ENCODE measurements at places on chromosomes 7 and 10.

DNA sequence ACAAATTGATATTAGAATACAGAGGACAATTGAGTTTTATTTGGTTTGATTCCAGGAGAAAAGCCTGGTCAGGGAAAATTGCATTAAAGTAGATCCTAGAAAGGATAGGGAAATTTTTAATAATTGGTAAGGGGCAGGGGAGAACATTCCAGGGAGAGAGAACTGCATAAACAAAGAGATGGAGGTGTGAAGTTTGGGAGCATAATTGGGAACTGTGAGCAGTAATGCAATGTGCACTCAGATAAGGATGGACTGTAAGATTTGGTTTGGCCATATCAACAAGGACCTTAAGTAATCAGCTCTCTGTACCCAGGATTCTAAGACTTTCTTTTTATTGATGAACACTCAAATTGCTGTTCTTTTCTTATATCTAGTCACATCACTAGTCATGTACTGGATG is 41.4 kb downstream of the ZMYND11 start:
- DNase-seq: no peak

DNA sequence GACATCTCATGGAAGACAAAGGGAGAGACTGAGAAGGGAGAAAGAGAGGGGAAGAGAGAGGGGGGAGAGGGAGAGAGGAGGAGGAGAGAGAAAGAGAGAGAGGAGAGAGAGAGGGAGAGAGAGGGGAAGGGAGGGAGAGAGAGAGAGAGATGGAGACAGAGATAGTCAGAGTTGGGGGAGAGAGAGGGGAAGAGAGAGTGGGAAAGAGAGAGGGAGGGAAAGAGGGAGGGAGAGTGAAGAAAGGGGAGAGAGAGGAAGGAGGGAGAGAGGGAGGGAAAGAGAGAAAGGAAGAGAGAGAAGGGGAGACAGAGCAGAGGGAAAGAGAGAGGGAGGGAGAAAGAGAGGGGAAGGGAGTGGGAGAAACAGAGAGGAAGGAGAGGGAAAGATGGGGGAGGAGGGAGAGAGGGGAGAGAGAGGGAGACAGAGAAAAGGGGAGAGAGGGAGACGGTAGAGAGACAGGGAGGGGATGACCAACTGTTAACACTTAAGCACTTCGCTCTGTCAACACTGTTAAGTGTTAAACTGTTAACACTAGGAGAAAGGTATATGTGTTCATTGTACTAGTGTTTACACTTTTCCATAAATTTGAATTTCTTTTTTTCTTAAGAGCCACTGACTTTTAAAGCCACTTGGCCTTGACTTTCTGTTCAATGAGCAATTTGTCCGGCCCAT is 21.8 kb upstream of the SDK1 start:
- no peak for DNase-seq

DNA sequence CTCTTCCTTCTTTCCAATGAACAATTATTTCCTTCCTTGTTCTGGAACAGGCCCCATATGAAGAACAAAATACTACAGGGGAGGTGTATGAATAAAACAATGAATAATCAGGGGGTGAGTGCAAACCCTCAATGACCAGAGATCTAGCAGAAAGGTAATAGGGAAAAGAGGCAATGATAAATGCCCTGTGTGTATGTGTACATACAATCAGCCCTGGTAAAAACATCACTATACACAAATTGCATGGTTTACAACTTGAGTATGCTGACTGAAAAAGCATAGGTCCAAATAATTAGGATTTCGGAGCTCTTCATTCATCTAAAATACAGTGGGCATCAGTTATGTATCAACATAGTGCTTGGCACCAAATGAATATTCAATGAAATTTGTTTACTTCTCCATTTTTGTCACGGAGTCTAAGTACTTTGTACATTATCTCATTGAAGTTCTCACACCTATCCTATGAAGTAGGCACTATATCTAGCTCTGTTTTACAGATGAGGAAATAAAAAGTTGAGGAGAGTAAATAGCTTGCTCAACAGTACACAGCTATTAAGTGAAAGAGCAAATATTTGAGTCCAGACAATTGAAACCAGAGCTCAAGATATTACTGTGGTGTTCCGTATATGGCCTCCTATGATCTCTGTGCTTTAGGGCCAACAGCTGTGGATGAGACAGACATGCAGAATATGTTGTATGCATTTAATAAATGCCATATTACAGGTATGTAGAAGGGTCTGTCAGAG is 1065.4 kb downstream of the SORCS3 start:
- no peak for DNase-seq

DNA sequence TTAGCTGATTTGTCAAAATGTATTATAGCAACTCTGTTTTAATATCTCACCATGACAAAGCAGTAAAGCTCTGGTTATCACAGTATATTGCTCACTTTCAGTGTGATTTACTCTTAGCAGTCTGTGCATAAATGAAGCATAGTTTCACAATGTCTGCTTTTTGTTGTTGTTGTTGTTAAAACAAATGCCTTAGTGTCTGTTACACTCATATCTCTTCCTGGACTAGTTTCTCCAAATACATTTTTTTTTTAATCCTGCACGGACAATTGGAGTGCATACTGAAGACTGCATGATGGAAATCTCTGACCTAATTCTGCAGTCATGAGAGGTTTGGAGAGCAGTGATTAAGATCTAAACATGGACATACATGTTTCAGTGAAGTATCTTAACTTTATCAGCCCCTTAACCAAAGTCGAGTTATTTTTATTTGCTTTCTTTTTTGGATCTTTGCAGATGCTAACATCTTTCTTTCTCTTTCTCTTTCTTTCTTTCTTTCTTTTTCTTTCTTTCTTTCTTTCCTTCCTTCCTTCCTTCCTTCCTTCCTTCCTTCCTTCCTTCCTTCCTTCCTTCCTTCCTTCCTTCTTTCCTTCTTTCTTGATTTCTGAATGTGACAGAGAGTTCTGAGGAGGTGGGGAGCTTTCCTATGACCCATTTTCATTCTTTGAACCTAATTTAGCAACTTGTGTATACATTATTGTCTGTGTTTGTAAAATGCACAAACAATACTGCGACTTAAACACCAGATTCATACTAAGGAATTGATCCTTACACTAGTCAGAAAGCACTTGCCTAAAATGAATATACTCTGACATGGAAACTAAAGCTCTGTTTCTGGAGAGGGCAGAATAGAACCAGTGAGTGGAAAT is 161.5 kb upstream of the AGR3 start:
- DNase-seq: no peak

GRCh38 chr7:41809529-41809939 is 106.6 kb upstream of the INHBA start:
- DNase-seq: no peak

DNA sequence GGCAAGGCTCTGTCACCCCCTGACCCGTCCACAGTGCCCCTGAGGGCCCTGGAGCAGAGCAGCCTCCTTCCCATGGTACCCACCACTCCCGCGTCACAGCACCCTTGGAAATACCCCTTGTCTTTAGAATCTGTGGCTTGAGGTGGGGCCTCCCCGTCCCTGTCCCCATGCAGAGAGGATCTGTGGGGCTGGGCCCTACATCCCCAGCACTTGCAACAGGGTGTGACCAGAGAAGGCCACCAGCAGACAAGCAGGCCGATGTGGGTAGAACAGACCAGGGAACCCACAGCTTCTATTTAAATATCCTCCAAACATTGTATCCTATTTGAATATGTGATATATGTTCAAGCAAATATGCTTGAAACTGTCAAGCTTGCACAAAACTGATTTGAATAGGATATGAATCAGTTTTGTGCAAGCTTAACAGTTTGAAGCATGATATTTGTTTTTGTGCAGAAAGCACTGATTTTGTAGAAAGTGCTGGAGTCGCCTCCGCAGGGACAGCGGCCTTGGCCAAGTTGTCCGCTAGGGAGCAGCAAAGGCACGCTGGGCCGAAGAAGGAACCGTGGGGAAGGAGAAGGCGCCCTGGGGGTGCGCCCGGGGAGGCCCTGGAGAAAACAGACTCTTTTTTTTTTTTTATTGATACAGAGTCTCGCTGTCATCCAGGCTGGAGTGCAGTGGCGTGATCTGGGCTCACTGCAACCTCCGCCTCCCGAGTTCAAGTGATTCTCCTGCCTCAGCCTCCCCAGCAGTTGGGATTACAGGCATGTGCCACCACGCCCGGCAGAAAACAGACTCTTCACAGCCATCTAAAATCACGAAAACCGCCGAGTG is 2.2 kb downstream of the CFAP46 start:
- DNase-seq: peak; percentile 66

GRCh38 chr10:71531485-71532446 is 135.0 kb downstream of the CDH23 start:
- peak; percentile 26 for DNase-seq

DNA sequence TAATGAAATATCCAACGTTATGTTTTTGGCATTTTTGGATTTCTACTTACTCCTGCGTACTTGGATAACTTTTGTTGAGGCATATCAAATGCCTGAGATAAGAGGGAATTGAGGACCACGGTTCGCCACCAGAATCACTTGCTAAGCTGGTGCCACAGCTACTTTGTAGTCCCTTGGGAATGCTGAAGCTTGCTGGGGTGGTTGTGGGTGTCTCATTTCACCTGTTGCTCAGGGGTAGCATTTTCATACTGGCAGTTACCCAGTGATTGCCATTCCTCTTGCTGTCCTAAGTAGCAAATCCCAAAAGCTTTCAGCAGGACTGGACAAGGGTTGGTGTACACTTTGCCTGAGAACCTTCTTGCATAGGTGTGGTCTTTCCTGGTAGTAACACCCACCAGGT is 75.2 kb downstream of the CREB5 start:
- DNase-seq: no peak

All from stimulated activated CD4-positive, alpha-beta T cell treated with anti-CD3 and anti-CD28 coated beads, Interleukin-2, amount 100 ng/mL, for 24 hours (primary cell).